HS-27A (cell line): ENCODE measurements at places on chromosomes 11 and 22.

DNA sequence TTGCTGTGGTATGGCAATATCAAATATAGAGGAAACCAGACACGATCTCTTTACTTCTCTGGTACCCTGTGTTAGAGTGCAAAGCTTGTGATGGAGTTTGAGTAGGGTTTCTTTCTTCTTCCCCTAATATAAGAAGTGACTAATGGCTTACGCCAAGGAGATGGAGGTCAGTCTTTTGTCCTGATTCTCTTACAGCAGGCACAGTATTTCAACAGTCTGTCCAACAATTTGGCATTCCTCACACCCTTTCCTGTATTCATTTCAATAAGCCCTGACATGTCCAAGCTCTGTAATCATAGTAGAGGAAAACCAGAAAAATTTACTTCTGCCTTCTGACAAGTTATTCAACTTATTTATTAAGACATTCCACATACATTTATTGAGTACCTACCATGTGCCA lies 546.2 kb downstream of the TMEM135 start:
- DNase-seq, result no peak

DNA sequence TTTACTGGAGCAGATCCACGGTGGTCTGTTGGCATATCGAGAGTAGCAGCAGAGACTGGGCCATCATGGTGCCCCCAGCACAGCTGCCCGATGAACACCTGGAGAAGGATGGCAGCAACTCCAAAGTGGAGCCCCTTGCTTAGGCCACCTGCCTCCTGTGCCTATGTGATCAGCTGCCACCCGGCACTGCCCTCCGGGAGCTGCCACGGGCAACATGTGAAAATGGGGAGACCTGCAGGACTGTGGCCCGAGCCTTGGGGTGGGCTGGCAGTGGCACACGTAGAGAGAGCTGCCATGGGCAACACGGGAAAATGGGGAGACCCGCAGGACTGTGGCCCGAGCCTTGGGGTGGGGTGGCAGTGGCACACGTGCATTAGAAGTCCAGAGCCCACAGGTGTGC lies 3.1 kb downstream of the FXYD2 start:
- no peak for DNase-seq

DNA sequence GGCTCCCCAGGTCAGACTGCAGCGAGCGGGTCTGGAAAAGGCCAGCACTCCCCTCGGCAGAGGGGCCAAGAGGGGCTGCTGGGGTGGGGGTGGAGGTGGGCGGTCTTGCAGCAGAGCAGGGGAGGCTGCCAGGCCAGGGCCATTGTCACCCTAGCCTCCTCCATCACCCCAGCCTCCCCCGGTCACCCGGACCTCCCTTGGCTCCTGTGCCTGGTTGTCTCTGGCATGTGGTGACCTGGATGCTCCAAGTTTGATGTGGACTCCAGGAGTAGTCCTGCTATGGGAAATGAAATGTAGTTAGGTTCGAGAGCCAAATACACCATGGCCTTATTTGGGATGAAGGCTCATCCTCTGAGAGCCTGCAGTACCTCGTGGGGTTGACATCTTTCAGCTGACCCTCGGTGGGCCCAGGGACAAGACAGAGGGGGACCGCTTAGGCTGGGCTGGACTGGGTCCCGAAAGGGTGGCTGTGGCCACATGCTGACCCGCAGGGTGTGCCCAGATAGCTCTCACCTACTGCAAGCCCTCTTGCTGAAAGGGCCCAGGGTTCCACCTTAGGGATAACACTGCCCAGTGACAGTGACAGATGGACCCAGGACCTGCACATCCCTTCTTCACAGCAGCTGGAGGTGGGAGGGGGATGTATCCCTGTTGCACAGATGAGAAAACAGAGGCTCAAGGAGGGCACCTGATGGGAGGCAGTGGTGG lies 24.1 kb downstream of the MRGPRD start:
- DNase-seq, result no peak

GRCh38 chr11:36073411-36074203 lies 129.7 kb downstream of the LDLRAD3 start:
- no peak for DNase-seq

GRCh38 chr11:96272529-96273222 lies 70.3 kb downstream of the MAML2 start:
- no peak for DNase-seq

DNA sequence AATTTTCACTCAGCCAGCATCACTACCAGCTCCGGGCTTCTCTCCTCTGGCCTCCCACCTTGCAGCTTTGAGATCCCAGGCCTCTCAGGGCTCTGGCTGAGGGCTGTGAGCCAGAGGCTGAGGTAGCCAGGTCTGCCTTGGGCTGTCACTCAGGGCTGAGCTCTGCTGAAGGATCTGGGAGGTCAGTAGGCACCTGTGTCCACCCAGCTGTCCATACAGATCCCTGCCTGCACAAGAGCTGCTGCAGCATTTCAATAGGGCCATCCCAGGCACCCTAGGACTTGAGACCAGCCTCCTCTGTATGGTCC lies 12.6 kb downstream of the KCNQ1OT1 start:
- DNase-seq, result no peak

GRCh38 chr22:19679522-19680101 lies 34.7 kb upstream of the SEPTIN5 start:
- no peak for DNase-seq

DNA sequence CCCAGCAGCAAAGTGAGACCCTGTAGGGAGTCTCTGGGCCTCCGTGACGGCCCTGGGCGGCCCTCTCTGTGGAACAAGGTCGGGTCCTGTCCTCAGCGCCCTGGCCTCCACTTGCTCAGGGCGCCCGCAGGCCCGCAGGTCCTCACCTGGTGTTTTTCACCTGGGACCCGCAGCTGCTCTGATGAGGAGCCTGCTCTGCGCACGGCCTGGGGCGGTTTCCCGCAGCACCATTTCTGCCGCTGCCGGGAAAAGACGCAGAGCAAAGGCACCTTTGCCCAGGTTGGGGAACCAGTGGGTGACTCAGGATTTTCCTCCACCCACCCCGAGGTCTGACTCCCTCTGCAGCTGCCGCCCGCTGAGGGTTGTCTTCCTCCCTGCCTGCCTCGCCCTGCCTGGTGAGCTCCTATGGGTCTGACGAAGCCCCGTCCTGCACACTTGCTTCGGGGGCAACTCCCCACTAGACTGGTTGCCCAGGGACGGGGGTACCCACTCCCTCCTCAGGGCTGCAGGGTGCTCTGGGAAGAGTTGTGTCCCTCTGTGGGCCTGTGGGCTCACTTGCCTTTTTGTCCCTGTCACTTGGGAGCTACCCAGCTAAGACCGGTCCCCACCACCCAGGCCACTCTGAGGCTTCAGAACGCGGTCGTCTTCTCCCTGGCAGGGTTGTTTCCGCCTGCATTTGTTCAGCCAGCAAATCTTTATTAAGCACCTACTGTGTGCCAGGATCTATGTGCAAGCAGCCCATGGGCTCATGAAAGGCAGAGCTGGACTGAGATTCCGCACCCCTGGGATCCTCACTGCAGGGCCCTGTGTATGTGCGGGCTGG lies 89.5 kb downstream of the KCNQ1 start:
- no peak for DNase-seq

DNA sequence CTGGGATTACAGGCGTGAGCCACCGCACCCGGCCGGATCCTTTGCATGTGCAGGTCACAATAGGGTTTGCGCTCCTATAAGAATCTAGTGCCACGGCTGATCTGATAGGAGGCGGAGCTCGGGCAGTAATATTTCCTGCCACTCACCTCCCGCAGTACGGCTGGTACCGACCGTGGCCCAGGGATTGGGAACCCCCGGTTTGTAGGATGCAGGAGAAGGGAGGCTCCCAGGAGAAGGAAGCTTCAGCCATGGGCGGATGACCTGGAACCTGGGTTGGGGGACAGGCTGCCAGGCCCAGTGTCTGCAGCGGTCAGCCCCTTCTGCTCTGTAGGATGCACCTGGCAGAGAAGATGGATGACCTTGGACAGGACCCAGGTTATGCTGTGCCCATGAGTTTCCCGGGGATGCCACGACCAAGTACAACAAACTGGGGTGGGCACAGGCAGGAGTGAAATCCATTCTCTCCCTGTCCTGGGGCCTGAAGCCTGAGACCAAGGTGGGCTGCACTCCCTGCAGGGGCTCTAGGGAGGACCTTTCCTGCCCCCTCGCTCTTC lies 818.9 kb downstream of the BRD1 start:
- DNase-seq, result no peak

DNA sequence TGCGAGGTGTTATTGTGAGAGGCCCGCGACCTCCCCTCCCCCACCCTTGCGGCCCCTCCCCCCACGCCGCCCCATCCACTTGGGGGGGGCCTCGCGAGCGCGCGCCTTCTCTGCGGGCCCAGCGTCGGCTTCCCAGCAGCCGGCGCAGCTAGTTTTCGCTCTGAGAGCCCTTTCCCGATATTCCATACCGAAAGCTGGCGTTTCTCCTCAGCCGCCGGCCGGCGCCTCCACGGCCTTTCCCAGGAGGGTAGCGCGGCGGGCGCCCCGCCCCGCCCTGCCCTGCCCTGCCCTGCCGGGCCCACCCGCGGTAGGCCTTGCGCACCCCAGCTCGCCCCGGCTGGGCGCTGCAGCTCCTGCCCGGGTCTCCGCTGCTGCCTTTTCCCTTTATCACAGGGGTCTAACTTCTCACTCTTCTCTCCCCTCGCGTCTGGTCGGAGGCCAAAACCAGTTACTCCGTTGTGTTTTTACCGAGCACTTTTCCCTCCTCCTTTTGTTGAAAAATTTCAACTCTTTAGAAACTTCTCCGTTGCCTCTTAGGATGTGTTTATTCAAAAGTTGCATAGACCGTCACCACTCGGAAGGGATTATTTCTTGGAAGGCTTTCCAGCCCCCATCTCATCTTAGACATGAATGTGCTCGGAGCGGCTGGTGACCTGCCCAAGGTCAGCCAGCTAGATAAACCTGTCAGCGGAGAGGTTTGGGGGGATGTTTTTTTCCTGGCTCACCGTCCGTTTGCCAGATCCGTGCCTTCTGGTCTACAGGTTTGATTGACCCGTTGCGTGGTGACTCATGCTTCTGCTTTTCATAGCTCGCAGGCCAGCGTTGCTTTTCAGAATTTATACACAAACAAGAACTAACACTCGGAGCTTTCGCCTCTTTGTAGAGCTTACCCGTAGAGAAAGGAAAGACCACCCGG lies 648 bp downstream of the PAFAH1B2 start:
- DNase-seq, result peak; percentile 46

GRCh38 chr11:72684236-72684912 lies 10.2 kb upstream of the PDE2A start:
- DNase-seq, result peak; percentile 42

GRCh38 chr11:95324826-95325225 lies 93.8 kb upstream of the SESN3 start:
- DNase-seq, result no peak

GRCh38 chr11:27171376-27171958 lies 130.9 kb downstream of the BBOX1 start:
- no peak for DNase-seq

DNA sequence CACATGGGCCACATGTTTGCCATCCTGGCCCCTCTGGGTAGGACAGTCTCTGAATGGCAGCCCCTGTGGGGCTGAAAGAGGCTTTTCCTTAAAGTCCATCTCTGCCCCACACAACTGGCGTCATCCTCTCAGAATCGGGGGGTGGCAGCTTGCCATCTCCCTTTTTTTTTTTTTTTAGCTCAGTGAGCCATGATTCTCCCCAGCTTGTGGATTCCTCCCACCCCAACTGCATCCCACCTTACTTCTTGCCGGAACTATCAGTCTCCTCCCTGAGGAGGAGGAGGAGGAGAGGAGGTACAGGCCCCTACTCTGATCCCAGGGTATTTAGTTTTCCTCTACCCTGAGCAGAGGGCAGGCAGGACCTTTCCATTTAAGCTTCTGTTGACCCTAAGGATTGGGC lies 3.4 kb downstream of the DGKZ start:
- no peak for DNase-seq

DNA sequence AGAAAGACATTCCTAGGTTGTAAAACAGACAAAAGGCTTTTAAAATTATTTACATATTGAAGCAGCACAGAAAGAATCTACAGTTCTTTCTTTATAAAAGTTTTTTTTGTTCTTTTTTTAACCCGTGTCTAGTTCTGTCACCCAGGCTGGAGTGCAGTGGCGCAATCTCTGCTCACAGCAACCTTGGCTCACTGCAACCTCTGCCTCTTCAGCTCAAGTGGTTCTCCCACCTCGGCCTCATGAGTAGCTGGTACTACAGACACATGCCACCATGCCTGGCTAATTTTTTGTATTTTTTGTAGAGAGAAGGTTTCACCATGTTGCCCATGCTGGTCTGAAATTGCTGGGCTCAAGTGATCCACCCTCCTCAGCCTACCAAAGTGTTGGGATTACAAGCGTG lies 3.8 kb upstream of the INCENP start:
- no peak for DNase-seq

GRCh38 chr11:770642-771616 lies 6.4 kb downstream of the GATD1 start:
- DNase-seq, result no peak

GRCh38 chr11:81098471-81098870 lies 1635.2 kb downstream of the FAM181B start:
- DNase-seq, result no peak

DNA sequence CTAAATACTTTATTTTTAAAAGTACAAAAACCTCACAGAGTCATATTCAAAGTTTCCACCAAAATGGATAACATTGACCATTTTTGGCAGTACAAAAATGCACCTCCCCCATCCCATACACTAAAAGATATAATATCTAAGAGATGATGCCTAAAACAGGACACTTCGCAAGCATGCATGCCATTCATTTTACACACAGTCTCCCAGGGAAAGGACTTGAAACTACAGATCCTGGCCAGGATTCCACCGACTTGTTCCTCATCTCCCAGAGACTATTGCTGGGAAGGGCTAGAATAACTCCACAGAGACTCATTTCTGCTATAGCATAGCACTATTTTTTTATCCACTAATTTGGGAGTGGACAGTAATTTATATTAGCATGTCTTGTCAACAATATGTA lies 81.7 kb downstream of the MTNR1B start:
- DNase-seq, result peak; percentile 51

DNA sequence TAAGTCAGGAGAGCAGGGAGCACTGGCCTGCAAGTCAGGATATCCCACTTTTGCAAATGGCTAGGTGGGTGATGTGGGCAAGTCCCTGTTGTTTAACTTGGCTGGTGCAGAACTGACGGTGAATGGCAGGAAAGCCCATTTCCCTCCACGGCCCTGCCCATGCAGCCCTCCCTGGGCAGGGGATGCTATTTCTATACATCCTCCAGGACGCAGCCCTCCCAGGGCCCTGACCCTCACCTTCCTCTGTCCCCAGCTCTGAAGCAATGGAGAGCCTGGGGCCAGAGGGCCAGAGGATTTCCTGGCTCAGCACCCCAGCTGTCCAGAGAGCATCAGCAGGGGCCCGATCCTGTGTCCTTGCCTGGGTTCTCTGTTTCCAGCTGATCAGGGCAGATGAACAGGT lies 91.3 kb downstream of the TSPAN18 start:
- DNase-seq, result no peak
